ENCODE measurements at places on chromosomes 12 and 14.

DNA sequence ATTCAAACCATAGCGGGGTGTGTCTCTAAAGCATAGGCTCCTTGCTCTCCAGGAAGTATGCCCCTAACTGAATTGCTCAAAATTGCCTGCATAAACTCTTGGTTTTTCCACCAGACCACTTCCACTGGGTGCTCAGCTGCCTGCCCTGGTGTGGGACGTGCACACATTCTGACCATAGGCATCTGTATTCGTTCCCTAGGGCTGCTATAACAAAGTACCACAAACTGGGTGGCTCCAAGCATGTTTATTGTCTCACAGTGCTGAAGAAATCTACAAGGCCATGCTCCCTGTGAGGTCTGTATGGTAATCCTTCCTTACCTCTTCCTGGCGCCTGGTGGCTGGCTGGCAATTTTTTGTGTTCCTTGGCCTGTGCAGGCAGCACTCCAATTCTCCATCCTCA is 16.4 kb upstream of the GALNT6 start:
- no peak for DNase-seq

- no peak for DNase-seq
Observed at GRCh38 chr12:109069307-109070271, 17.2 kb downstream of the USP30 start.

DNA sequence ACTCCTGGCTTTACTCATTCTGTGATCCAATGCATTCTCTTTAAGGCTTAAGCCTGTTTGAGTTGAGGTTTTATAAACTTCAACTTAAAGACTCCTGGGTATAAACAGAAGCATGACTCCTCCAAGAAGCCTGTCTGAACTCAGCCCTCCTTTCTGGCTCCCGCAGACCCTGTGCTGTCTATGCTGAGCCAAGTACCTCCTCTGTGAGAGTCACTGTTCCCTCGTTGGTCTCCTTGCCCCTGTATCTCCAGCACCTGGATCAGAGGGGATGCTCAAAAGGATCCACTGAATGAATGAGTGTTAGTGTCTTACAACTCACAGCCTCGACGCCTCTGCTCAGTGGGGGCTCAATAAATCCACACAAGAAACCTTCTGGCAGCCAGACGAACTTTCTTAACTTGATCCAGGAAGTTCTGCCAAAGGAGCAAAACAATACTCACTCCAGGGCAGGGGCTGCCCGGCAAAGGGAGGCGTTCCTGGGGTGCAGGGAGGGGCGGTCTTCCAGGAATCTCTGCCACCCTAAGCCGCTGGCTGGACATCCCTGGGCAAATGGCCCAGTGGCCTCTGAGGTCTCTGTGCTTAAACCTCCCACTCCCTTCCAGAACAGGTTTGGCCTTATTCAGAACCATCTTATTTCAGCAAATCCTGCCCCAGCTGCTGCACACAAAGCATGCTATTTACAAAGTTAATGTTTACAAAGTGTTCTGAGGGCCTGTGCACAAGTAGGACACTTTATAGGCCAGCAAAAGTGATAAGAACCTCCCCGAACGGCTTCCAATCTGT is 32.9 kb downstream of the MAP1LC3B2 start:
- DNase-seq: no peak

DNA sequence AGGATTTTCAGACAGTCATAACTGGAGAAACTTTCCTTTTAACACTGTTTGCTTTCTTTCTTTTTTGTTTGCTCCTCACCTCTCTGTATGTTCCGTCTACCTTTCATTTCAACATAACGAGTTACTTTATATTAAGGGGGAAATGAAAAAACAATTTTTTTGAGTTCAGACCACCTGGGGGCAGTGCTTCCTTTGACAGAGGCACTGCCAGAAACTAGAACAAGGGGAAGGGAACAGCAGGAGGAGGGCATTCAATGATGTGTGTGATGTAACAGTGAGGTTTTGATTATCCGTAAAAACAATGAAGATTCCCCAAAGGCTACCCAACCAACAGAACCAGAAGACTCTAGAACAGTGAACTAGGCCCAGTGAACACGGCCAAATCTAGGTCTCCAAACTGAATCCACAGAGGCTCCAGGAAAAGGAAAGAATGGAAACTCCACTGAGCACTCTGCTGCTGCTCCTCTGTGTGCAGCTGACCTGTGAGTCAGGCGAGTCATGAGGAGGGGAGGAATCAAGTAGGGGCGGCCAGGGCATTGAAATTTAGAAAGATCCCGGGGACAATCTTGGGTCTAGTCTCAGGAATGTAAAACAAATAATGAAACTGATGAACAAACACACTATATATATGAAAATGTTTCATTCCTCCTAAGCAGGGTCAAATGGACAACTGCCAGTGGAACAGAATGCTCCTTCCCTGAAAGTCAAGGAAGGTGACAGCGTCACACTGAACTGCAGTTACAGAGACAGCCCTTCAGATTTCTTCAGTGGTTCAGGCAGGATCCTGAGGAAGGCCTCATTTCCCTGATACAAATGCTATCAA is 323.5 kb downstream of the DAD1 start:
- peak; percentile 63 for DNase-seq

DNA sequence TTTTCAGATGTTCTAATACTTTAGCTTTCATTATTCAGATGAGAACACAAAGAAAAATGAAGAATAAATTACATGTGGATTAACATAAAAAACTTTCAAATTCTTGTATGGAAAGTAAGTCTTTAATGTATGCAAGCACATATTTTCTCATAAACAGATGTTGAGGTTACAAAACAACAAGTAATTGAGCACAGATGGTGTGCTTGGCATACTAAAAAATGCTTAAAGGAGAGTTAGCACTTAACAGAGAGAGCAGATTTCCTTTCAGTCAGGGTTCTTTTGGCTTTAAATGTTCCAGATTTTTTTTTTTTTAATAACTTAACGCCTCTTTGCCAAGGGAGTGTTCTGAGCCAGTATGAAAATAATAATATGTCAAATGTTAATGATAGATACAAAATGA is 96.0 kb downstream of the RASSF9 start:
- DNase-seq: no peak

DNA sequence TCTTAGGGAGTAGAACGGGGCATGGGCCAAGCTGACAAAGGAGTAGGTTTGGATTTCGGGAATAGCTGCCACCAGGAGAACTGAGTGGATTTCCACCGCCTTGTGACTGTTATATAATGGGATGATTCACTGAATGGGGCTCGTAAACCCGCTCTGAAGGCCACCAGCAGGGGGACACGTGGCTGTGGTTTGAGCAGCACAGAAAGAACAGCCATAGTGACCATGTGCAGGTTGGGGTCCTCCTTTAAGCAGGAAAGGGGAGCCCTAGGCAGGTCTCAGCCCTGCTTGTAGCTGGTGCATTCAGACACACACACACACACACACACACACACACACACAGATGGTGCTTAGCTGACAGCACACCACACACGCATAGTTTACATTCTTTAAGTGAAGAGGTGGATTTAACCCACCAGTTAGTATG is 8.6 kb upstream of the ASB2 start:
- peak; percentile 14 for DNase-seq
